Lower leg skin (tissue), 4 donors: ENCODE measurements at places on chromosomes 12 and 14.

DNA sequence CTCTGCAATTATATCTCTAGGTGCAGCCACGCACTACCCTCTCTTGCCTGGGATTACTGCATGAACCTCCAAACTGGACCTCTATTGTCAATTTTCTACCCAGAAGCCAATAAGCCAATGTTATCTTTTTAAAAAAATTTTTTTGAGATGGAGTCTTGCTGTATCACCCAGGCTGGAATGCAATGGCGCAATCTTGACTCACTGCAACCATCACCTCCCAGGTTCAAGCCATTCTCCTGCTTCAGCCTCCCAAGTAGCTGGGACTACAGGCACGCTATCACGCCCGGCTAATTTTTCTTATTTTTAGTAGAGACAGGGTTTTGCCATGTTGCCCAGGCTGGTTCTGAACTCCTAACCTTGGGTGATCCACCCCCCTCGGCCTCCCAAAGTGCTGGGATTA is 11.2 kb upstream of the PXN start:
- no peak for DNase-seq

GRCh38 chr12:64760808-64761573 is 1.8 kb upstream of the GNS start:
- no peak for DNase-seq

GRCh38 chr14:50739186-50739585 is 71.1 kb upstream of the SAV1 start:
- DNase-seq = no peak

DNA sequence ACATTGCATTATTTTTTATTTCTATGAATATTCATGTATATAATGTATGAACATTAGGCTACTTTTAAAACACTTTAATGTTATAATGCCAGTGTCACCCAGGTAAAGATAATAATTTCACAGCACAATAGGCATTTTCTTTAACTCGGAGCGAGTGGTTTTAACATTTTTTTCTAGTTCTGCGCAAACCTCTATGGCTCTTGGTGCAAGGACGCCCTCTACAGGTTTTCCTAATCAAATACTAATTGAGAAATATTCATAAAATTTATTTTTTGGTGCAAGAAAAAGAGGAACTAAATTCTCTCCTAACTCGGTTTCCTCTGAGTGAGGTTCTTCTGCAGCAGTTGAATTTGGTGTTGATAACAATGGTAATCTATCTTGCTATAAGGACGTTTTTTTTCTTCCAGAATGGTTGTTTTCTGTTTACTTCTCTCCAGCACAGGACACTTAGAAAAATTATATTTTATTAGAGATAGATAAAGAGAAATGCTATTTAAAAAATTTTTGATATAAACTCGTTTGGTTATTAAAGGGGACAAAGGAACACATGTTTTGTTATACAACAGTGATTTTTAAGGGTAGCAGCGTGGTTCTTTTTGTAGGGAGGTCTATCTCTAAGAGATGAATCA is 2.4 kb upstream of the WIF1 start:
- DNase-seq = no peak

DNA sequence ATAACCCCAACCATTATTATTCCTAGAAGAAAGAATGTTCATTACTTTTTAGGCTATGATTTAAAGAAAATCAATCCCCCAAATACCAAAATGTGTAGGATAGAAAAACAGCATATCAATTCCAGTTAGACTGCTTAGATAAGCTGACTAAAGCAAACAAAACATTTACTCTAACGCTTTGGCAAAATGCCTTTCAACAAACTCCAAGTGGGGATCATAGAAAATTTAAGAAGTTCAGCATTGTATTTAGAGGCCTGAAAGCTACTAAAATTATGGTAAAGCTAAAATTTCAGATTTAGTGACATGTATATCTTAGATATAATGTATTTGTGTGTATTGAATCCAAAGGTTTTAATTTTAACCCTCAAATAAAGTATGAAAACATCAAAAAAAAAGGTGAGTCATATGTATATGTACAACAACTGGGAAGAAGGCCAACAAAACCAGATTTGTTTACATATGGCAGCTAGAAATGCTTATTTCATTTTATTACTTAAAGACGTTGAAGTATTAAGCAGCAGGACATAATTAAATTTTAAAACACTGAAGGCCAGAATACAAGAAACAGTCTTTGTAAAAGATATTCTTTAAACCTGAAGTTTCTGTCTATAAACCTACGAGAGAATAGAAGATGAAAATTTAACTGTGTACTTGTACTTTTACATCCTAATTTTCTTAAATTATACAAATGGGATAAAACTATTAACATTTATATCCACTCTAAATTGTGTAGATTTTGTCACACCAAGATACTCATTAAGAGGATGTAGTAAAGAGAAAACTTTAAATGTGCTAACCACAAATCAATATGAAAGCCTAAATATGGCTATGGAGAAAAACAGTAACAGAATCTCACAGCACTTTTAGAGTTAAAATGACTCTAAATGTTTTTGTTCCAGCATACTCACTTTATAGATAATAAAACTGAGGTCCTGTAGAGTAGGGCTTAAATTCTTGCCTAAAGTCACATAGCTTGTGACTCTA is 71.4 kb downstream of the SLC41A2 start:
- DNase-seq = no peak

GRCh38 chr14:44759277-44759676 is 202.5 kb downstream of the KLHL28 start:
- no peak for DNase-seq

DNA sequence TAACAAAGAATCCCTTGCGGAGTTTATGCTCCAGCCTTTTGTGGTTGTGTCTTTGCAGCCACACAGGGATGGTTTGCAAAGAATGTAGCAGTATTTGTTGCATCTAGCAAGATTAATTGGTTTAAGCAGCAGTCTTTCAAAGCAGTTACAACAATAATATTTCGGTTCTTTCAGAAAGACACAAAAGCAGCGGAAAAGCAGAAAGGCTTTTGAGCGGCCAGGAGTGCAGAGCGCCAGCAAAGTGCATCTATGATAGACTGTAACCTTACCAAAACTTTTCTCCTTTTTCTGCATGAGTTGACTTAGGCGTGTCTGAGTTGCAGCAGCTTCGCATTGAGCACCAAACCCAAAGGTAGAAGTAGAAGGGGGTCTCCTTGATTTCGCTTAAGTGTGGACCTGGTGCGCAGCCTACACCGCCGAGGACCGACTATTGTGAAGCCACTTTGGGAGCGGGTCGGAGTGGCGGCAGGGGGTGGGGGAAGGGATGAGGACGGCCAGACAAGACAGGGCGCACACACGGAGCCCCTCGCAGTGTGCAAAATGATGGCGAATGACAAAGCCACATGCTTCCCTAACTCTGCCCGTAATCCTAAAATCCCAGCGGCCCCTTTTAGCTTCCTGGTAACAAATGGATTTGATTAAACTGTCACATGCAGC is 1.2 kb downstream of the LMO3 start:
- DNase-seq = no peak

DNA sequence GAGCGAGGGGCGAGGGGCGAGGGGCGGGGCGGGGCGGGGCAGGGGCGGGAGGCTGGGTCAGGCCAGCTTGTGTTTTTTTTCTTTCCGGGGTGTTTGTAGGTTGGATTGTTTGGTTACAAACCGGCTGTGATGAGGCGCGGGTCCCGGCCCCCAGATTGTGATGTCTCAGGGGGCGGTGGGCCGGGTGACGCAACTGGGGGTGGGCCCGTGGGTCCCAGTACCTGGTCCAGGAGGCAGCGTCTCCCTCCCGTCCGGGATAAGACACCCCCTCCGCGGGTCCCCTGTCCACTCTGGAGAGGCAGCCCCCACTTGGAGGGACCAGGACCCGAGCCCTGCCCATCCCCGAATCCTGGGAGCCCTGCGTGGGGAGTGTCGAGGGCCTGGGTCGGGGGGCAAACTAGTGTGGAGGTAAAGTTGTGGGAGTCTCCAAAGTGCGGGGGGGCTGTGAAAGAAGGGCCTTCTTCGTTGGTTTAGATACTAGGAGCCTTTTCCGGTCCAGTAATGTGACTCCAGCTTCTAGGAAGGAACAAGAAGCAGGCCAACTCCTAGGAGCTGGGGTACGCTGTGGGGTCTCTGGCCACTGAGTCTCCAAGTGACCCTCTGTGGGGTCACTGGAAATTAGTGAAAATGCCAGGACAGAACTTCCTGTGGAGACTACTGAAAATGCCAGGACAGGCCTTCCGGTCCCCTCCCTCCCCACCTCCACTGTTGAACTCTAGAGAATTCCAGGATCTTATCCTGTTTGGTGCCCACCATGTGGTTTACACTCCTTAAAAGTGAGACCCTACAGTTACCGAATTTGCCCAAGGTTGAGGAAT is 579 bp upstream of the CLMN start:
- DNase-seq = no peak

DNA sequence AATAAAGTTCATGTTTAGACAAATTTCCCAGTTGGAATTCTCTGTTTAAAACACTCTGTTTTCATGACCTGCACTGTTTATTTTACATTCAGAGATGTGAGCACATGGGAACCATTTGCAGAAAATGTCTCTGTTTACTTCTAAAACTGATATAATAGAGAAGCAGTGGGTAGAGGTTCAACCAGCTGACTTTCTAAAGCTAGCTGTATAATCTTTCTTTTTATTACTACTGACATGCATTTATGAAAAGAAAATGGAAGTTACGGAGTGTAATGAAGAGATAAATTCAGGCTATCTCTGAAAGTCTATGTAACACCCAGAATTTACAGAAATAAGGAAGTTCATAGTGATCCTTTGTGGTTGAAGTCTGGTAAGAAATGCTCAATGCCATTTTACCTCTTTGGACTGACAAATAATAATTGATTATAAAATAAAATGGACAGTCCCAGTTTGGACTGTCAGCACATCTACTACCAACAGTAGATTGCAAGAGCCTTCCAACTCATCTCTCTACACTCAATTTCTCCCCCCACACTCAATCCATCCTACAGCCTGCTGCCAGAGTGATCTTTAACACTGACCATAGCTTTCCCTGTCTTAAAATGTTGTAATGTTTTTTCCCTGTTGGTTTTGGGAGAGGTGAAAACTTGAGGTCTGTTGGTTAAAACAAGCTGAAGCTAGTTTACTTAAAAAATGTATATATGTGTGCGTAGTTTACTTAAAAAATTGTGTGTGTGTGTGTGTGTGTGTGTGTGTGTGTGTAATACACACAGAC is 137.4 kb downstream of the AEBP2 start:
- DNase-seq = no peak

DNA sequence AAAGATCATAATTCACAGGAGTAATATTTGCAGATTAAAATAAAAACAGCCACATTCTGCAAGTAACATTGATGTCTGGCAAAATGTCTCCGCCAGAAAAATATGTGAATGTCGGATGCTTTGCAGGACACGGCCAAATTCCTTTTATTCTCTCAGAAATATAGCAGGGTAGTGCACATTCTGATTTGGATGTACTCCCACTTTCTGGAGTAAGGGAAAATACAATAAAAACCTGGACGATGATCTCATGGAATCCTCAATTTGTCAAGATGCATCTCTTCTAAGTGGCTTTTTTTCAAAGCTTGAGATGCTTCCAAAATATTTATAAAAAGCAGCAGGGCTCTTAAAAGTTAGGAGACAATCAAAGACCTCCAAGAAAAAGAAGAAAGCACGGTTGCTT is 133.3 kb downstream of the TBX5 start:
- no peak for DNase-seq

DNA sequence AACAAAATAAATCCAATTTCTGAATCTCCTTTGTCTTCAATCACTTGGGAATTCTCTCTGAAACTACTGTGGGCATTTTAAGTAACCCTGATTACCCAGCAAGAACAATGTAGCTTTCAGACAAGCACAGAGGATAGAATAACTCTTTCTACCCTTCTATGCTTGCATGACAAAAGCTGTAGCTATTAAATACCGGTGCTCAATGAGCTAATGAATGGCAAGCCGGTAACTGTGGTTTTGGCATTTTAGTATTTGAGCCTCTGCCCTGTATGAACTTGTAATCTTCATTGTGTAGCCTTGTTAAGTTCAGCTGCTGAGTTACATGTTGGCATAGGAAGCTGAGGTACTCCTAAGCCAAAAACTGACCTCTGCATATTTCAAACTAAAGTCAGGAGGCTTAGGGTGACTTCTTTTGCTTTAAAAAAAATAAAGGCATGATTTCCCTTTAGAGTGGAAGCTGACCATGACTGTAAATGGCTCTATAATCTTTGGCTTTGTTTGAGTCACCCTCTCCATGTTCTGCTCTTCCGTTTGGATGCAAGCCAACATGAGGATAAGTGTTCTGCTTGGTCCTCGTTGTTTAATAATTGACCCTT is 171.0 kb upstream of the HIF1A start:
- no peak for DNase-seq

DNA sequence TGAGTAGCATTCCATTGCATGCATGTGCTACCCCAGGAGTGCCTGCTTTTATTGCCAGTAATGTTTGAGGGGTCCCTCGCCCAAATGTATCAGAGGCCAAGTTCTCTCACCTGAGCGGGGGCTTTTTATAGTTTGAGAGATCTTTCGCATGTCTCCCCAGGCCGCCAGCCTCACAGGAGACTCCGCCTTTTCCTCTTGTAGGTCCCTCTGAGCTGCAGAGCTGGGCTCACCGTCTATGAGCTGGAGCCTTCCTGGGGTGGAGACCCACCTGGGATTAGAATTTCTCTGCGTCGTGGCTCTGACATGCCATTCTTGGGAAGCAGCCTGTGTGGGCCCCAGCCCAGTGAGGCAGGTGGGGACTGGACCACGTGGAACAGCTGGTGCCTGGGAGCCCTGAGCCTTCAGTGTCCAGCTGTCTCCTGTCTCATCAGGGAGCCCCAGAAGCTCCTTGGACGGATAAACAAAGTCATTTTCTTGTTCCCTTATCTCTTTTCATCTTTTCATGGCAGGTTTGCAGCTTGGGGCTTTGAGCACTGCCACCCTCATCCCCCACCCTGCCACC is 261.7 kb upstream of the CRY1 start:
- DNase-seq = no peak

DNA sequence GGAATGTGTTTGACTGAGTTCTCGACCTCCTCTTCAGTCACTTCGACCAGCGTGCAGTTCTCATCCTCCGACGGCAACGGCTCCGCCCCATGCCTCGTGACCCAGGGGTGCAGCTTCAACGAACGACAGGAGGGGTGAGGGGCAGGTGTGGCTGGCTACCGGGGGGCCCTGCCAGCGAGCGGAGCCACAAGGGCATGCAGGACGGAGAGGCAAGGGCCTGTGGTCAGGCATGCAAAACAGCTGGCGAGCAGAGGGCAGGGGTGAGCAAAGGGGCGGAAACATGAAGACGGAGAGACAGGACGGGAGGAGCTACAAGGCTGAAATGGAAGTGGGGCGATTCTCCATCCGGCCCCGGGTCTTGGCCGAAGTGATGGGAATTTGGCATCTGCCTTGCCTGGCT is 38.7 kb downstream of the P2RX4 start:
- no peak for DNase-seq

DNA sequence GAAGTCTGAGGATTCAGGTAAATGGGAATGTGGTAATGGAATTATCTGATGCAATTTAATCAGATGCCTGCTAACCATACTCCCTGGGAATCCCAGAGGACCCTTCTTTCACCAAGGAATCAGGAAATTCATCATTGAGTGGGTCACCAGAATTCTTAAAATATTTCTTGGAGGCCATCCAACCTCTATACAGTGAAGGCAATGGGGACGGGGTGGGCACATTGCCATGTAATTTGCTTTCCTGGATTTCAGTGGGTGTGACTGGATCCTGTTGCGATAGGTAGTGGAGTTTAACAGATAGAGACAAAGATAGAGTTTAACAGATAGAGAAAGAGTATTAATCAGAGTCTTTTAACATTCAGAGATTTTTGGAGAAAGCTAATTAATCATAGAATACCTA is 394.4 kb downstream of the DAD1 start:
- DNase-seq = no peak

- DNase-seq = no peak
These were observed 17.6 kb upstream of the RNASE1 start for GRCh38 chr14:20820063-20820904.
